ENCODE measurements at places on chromosomes 12 and 14. TPM values are rescaled to one million over a fixed set of nuclear protein-coding genes. Genes with fewer than 3 reads are reported as not detected.

SCNN1A gene
- 1.2 TPM for total RNA-seq

C12orf50 gene
- total RNA-seq: not detected

NCOR2 gene
- 18.0 TPM for total RNA-seq

CMTM5 gene
- total RNA-seq: 4.3 TPM

KRT72 gene
- not detected for total RNA-seq

LTBP2 gene
- total RNA-seq: 0.84 TPM

LHX5 gene
- 48.4 TPM for total RNA-seq

GPD1 gene
- total RNA-seq: 1.4 TPM

LEMD3 gene
- total RNA-seq: 11.5 TPM

SERPINA3 gene
- total RNA-seq: not detected

AMHR2 gene
- total RNA-seq: 0.34 TPM

FAM181A gene
- total RNA-seq: not detected

CLEC1B gene
- not detected for total RNA-seq

FANCM gene
- total RNA-seq: 29.4 TPM

CLEC4C gene
- total RNA-seq: not detected

KRT7 gene
- not detected for total RNA-seq

SLCO1C1 gene
- total RNA-seq: not detected

SLC10A1 gene
- not detected for total RNA-seq

DGLUCY gene
- 47.2 TPM for total RNA-seq

RBM23 gene
- 170 TPM for total RNA-seq

NR1H4 gene
- not detected for total RNA-seq

SLC39A9 gene
- total RNA-seq: 54.5 TPM

RNASE7 gene
- not detected for total RNA-seq

GPRC5D gene
- not detected for total RNA-seq

MIP gene
- not detected for total RNA-seq

ALX1 gene
- 3.9 TPM for total RNA-seq

NR4A1 gene
- total RNA-seq: 13.0 TPM

ESR2 gene
- total RNA-seq: 0.21 TPM
